MG63 (cell line): ENCODE measurements at places on chromosomes 6 and 20. TPM values are rescaled to one million over a fixed set of nuclear protein-coding genes. Genes with fewer than 3 reads are reported as not detected.

Gene CGA
- total RNA-seq, result not detected in 2 replicates

Gene HRH3
- not detected in 2 replicates for total RNA-seq

- peak; percentile 1 for DNase-seq
Observed at GRCh38 chr20:15643713-15644112, 929.5 kb downstream of the KIF16B start.

Gene ELOVL2
- total RNA-seq, result 41.8 and 56.3 TPM in 2 replicates

- DNase-seq, result no peak
Observed at GRCh38 chr20:52242237-52243230, 51.0 kb upstream of the ZFP64 start.
